Effector CD8-positive, alpha-beta T cell (primary cell): ENCODE measurements at places on chromosomes 3 and 15.

- DNase-seq: no peak
Measured at GRCh38 chr3:72615776-72616175, 232.5 kb downstream of the SHQ1 start.

DNA sequence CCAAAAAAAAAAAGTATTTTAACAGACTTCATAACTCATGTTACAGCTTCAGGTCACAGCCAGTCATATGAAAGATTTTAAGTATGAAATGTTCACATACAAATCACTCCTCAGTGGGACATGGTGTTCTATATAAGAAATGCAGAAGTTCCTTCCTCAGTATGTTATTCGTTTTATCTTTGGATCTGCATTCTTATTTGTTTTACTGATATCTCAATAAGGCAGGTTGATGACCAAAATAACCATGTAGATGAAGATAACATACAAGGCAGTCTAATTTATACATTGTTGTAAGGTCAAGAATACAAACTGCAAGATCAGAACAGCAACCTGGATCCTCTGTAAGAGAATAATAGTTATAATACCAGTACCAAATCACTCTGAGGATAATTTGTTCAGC is 75.6 kb downstream of the CHAC1 start:
- no peak for DNase-seq

DNA sequence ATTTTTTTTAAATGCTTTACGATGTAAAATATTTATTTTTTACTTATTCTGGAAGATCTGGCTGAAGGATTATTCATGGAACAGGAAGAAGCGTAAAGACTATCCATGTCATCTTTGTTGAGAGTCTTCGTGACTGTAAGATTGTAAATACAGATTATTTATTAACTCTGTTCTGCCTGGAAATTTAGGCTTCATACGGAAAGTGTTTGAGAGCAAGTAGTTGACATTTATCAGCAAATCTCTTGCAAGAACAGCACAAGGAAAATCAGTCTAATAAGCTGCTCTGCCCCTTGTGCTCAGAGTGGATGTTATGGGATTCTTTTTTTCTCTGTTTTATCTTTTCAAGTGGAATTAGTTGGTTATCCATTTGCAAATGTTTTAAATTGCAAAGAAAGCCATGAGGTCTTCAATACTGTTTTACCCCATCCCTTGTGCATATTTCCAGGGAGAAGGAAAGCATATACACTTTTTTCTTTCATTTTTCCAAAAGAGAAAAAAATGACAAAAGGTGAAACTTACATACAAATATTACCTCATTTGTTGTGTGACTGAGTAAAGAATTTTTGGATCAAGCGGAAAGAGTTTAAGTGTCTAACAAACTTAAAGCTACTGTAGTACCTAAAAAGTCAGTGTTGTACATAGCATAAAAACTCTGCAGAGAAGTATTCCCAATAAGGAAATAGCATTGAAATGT is 15.6 kb downstream of the THBS1 start:
- no peak for DNase-seq

- DNase-seq: no peak
Measured at GRCh38 chr15:31487811-31488436, 161.3 kb downstream of the KLF13 start.

DNA sequence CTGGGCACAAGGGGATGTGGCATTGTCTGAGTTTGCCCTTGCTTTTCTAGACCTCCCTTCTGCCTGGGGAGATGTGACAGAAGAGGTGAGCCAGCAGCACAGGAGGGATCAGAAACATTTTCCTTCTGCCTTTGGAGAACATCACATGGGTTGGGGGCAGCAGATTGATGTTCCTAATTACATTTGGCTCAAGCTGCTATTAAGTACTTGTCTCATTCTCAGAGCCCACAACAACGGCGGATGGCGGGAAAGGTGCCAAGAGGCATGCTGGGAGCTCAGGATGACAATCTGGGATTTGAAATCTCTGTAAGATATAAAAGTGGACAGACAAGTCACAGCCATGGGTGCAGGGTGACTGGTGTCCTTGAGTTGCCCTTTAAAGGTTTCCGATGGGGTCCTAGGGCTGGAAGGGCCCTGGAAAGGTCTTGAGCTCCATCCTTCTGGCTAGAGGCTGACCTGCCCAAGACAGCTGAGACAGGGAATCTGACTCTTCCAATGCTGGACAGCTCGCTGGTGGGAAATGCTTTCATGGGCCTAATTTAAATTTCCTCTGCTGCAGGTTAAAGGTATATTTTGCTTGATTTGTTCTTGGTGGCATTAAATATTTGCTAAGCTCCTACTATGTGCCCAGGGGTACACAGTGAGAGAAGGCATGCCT is 2.4 kb upstream of the CORO2B start:
- DNase-seq: no peak

DNA sequence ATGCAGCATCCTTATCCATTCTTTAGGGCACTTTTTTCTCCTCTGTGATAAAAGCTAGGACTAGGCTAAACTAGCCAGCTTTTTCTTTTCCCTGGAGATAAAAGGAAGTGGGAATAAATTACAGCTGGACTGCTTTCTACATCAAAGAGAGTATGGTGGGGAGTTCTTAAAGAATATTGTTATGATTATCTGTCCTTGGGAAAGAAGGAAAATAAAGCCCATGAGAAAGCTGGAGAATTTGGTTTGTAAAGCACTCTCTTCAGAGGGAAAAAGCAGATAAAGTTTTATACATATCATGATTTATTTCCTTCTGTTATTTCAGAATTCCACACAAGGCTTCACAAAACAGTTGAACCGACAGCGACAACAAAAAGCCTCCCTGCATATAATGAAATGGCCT is 923.0 kb downstream of the DIPK2A start:
- DNase-seq: no peak

DNA sequence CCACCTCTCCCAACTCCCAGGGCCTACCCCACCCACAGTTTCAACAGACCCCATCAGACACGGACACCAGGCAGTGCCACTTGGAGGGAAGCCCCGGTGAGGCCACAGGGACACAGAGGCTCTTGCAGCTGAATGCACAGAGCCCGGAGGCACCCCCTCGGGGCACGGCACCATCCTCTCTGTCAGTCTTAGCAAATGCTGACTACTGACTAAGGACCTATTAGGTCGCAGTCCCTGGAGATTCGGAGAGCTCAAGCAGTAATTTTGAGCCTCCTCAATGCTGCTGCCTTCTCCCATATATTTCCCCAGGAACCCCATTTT is 79.9 kb downstream of the VGLL4 start:
- no peak for DNase-seq

- no peak for DNase-seq
Measured at GRCh38 chr3:13687517-13687943, 138.6 kb downstream of the FBLN2 start.

- no peak for DNase-seq
Measured at GRCh38 chr15:31758126-31758525, 272.2 kb upstream of the CHRNA7 start.

DNA sequence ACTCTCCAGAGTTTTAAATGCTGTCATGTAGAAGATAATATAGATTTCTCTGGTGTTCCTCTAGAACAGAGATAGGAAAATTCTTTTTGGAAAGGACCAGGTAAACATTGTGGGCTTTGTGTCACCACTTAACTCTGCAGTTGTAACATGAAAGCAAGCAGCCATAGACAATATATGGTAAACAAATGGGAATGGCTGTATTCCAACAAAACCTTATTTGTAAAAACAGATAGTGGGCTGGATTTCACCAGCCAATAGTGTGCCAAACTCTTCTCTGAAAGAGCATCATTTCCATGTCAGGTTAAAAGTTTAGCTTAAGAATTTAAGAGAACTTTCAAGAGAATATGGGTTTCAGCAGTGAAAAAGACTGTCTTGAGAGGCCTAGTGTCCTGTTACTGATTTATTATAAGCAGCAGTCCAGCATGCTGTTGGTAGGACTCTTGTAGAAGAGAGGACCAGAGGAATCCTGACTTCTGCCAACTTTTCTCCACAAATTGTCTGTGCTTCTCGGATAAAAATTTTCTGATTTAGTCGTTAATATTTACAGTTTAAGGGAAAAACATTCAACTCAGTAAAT is 107.7 kb downstream of the TCF12 start:
- DNase-seq: no peak

GRCh38 chr15:78943692-78944091 is 1.2 kb downstream of the CTSH start:
- DNase-seq: no peak

DNA sequence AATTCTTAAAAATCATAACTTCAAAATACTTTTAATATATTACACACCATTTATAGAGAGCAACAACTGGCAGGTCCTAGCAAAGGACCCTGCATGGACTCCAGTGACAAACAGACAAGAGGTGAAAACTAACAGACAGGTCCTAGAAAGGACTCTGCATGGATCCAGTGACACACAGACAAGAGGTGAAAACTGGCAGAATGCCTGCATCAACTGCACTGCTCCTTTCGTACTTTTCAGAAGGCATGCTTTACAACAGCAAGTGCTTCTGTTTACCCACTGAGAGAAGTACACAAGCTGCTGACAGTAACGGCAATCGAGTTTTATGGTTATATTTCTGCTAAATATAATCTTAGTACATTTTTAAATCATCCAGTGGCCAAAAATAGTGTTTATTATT is 24.3 kb upstream of the GP5 start:
- DNase-seq: no peak

DNA sequence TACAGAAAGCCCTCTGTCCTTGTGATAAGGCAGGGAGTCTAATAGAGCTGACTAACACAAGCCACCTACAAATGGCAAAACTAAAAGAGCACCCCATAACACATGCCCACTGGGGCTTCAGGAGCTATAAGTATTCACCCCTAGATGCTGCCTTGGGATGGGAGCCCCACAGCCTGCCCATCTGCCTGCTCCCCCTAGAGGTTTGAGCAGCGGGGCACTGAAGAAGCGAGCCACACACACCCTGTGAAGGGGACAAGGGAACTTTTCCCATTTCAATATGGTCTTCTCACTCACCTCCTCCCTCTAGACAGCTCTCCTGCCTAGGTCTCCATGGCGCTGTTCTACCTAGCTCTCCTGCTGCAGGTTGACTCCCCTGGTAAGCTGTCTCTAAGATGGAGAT is 261.0 kb downstream of the SHQ1 start:
- DNase-seq: no peak

- no peak for DNase-seq
Measured at GRCh38 chr3:57923101-57923500, 85.1 kb upstream of the FLNB start.

GRCh38 chr3:141875893-141876380 is 506 bp upstream of the ATP1B3 start:
- peak; percentile 72 for DNase-seq

DNA sequence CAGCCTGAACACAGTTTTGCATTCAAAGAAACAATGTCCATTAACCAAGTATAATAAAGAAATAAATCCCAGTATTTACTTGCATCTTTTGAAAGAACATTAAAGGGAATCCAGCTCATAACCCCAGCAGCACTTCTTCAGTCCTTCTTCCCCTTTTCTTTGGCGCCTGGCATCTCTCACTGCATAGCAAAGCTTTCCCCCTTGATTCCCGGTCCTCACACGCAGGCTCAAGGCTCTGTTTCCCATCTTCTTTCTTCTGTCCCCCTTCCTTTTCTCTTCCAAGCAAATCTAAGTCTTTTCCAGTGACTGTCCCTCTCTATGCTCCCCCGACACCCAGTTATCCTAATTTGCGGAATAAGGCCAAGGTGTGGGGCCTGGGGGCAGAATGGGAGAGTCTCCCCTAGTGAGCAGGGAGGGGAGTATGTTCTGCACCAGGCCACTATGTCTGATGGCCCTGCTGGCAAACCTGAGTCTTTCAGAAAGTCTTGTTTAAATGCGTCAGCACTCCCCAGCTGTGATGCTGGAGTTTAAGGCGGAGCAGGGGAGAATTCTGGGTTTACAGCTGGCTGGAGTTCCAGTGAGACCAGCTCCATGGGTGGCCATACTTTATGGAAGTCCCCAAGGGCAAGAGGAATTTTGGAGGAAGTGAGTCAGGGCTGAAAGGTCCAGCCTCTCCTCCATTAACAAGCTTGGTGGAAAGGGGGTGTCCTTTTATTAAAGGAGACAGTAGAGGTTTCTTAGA is 42.1 kb downstream of the GOLGA6A start:
- no peak for DNase-seq

GRCh38 chr3:151293127-151293526 is 14.8 kb upstream of the P2RY14 start:
- DNase-seq: no peak

- DNase-seq: no peak
Measured at GRCh38 chr15:96058103-96058851, 272.2 kb upstream of the NR2F2 start.

DNA sequence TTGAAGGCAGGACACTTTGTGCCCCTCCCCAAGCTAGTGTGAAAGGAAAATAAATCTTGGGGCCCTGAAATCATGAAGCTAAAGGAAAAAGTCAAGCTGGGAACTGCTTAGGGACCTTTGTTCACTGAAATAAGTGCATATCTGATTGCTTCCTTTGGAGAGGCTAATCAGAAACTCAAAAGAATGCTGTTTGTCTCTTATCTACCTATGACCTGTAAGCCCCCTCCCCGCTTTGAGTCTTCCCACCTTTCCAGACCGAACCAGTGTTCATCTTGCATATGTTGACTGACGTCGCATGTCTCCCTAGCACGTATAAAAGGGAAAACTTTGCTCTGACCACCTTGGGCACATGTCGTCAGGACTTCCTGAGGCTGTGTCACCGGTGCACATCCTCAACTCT is 53.1 kb downstream of the SLC30A4 start:
- DNase-seq: no peak

DNA sequence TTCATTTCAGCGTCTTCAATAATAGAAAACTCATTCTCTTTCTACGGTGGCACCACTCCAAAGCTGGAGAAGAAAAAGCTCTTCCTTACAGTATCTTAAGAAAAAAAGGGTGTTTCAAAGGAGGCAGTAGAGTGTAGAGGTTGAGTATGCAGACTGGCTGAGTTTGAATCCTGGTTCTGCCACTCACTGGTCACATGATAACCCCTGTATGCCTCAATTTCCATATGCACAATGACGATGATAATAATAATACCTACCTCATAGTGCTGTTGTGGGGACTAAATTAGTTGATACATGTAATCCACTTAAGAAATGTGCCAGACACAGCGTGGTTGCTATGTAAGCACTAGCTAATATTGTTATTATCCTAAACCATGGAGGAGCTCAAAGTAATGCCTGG is 4.5 kb downstream of the ANP32A start:
- DNase-seq: no peak

- DNase-seq: no peak
Measured at GRCh38 chr3:64502284-64502683, 185.5 kb downstream of the ADAMTS9 start.
